Iris pigment epithelial cell (primary cell): ENCODE measurements at places on chromosomes 5 and 9.

DNA sequence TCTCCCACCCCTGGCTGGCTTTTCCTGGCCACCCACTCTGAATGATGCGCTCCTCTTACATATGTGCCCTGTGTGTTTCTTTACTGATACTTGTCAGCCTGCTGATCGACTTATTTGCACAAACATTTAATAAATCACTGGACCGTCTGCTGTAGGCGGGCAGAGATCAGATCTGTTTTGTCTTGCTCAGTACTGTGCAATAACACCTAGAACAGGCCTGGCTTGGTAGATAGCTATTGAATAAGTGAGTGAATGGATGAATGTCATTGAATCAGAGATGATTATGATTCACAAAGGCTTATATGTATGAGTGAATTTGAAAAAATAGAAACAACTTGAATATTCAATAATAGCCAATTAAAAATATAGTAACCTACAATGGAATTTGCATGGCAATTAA is 165.1 kb downstream of the RGS3 start:
- DNase-seq: no peak

DNA sequence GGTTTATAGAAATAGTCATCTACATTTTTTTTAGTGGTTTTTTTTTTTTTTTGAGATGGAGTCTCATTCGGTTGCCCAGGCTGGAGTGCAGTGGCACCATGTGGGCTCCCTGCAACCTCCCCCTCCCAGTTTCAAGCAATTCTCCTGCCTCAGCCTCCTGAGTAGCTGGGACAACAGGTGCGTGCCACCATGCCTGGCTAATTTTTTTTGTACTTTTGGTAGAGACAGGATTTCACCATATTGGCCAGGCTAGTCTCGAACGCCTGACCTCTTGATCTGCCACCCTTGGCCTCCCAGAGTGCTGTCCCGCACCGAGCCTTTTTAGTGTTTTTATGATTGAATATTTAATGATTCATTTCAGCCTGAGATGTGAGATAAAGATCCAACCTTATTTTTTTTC is 27.3 kb downstream of the ANKRD33B start:
- no peak for DNase-seq

- DNase-seq: no peak
Observed at GRCh38 chr9:136654820-136655535, 7.7 kb upstream of the EGFL7 start.

DNA sequence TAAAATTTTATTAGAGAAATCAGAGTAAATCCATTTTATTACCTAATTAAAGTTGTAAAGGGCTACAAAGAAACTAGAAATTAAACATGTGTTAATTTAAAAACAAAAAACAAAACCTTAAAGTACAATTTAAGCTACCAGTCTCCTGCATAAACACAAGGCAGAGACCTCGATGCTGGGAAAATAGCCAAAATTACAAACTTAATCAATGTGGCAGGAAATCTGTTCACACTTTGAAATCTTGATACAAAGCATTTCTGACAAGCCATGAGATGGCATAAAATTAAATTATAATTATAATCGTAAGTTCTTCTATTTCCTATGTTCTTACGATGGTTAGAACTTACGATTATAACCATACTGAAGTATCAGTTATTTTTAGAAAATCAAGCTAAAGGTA is 158.0 kb upstream of the FREM1 start:
- no peak for DNase-seq

GRCh38 chr9:108396193-108396592 is 459.6 kb downstream of the ACTL7B start:
- no peak for DNase-seq

DNA sequence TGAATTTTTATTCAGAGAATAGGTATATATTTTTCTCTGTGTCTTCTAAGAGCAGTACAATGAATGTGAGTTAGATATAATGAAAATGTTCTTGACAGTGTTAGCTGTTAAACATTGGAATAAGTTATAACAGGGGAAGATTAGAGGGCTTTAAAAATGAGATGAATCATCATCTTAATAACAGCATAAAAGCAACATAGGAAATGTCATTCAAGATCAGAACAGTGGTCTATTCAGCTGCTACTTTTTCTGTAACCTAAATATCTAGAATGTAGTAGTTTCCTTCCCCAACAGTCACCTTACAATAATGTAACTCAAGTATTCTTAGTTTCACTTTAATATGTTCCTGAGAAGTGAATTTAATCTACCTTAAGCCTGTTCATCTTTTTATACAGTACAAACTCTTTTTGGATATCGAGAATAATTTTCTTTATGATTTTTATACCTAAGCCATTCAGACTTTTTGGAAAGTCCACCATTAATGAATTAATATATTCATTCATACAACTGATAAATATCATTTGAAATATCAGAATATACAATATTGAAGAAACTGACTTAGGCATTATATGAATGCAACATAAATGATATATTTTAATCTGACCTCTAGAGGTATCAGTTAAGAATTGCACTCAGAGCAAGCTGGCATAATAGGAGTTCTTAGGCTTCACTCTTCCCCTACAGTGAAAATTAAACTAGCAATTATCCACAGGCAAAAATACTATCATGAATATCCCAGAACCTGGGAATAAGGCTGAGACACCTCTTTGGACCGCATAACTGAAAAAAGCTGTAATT is 66.1 kb upstream of the EDIL3 start:
- DNase-seq: peak; percentile 22

GRCh38 chr5:130099008-130099407 is 194.7 kb downstream of the CHSY3 start:
- DNase-seq: no peak
